Upper lobe of left lung (tissue), 6 donors: ENCODE measurements at places on chromosomes 12 and 14. TPM values are rescaled to one million over a fixed set of nuclear protein-coding genes. Genes with fewer than 3 reads are reported as not detected.

DNA sequence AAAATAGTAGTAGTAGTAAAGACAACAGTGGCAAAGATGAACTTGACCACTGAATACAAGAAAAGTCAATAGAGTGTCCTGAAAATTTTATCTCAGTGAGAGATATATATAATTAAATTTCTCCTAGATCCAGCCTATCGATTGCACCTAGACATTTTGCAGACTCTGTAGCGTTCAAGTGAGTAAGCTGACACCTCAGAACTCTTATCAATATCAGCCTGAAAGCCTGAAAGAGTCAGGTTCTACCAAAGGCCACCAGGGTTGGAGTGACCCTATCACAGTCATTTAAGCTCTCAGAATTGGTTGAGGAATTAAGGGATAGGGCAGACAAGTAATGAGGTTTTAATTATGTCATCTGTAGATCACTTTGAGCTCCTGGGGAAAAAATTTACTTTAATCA, 174.6 kb downstream of the SRGAP1 start:
- DNase-seq, result no peak

DNA sequence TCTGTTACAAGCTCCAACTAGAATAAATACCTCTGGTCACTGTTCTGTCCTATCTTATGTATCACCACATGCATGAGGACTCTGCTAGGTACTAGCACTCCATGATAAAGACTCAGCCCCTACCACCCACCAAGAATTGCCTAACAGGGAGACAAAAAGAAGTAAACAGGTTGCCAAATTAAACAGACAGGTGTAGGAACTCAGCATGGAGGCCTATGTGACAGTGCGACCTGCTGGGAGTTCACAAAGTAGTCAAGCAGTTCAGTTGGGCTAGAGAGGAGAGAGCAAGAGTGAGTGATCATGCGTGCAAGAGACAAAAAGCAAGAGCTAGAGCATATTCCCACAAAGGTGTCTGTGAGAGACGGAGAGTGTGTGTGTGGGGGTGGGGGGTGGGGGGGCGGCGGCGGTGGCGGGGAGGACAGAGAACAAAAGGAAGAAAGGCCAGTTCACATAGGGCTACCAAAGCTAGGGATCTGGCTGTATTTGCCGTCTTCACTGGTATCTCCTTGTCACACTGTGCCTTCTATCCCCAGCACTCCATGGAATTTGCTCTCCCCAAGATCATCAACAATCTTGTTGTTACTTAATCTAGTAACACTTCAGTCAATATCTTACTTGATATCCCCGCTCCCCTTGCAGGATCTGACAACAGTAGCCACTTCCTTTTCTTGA, 81.2 kb downstream of the SPPL3 start:
- DNase-seq, result no peak

DNA sequence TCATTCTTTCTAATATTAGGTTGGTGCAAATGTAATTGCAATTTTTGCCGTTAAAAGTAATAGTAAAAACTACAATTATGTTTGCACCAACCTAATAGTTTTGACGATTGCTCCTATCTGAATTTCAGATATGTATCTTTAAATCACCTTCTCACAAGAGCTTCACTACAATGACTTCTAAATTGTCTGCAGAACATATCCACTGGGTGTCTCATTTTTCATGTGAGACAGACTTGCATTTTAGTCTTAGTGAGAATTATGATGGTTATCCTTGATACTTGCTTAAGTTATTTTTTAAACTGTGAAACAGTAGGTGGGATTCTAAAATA, 84.6 kb downstream of the ITPR2 start:
- no peak for DNase-seq

DNA sequence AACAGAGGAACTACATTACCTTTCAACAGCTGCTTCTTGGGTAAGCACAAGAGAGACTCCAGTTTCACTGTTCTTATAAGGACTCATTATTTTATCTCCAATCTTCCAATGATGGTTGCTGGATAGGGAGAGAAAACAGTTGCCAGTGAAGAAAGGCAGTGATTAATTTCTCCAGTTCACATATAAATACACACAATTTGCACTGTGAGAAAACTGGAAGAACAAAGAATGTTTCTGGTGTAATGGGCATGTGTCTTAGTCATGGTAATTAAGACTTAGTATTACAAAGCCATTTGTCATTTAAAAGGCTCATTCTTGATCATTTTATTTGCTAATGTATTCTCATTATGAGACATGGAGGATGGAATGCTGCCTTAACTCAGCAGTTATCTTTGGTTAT, 78.0 kb upstream of the FAR2 start:
- no peak for DNase-seq

The GPRC5D gene
- not detected for total RNA-seq

- peak; percentile 69 for DNase-seq
Observed at GRCh38 chr12:40691913-40692764, at the start of gene CNTN1. Gene CNTN1 (plus strand): TSS chr12:40692439.

DNA sequence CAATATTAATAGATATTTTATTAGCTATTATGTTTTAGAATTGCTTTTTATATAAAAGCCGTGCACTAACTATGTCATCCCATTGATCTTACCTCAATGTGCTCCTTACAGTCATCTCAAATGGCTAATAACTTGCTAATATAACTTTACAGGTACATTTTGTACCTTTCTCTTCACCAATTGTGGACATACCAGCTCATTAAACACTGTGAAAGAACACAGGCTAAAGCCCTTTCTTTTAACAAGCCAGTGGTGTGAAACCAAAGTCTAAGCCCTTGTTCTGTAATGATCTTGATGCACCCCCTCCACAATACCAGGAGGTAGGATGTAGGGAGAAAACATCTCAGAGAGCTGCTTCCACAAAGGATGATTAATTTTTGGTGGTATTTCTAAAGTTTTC, 675.3 kb upstream of the USP15 start:
- no peak for DNase-seq

- no peak for DNase-seq
Observed at GRCh38 chr12:18108611-18109010, 18.6 kb upstream of the RERGL start.

The PSMB5 gene
- total RNA-seq, result 147 TPM

GRCh38 chr12:124130691-124131591, 157.9 kb downstream of the ZNF664 start:
- DNase-seq, result no peak

- peak; percentile 21 for DNase-seq
Observed at GRCh38 chr12:6374028-6374785, 1.2 kb downstream of the SCNN1A start.

DNA sequence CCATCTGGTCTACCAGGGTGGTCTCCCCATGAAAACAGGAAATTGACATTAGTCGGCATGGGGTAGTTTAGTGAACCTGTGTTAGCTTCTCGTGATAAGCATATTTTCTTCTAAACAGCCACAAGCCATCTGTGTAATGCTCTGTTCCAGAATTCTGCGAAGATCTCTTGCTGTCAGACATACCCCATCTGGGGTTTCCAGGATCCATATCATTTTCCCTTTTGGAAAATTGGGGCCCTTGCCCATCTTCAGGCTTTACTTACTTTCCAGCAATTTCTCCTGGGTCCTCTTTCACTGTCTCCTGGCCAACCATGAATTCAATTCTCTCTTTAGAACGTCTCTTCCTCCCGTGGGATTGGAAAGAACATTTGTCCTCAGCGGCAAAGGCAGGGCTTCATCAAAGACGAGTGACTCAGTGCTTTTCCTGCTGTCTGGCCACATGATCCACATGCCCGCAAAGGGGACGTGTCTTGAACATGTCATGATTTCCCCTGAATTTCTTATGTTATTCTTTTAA, 21.4 kb upstream of the NCOR2 start:
- no peak for DNase-seq

DNA sequence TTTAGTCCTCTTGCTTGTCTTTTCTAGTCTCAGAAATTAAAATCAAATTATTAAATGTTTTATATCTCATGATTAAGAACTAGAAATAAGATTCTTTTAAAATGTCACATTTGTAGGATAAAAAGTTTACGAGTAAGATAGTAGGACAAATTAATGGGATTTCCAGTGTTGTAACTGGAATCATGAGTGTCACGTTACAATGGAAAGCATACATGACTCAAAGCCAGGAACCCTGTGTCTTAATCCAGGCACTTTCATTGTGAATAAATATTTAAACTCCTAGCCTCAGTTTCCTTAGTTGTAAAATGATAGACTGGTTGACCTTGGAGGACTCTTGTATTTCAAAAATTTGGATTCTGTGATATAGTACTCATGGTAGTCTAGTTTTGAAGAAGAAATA, 84.9 kb downstream of the MIA2 start:
- no peak for DNase-seq

The TSPAN9 gene
- 59.5 TPM for total RNA-seq

The GPR84 gene
- total RNA-seq, result 0.39 TPM

The FSCB gene
- total RNA-seq, result 2.1 TPM

DNA sequence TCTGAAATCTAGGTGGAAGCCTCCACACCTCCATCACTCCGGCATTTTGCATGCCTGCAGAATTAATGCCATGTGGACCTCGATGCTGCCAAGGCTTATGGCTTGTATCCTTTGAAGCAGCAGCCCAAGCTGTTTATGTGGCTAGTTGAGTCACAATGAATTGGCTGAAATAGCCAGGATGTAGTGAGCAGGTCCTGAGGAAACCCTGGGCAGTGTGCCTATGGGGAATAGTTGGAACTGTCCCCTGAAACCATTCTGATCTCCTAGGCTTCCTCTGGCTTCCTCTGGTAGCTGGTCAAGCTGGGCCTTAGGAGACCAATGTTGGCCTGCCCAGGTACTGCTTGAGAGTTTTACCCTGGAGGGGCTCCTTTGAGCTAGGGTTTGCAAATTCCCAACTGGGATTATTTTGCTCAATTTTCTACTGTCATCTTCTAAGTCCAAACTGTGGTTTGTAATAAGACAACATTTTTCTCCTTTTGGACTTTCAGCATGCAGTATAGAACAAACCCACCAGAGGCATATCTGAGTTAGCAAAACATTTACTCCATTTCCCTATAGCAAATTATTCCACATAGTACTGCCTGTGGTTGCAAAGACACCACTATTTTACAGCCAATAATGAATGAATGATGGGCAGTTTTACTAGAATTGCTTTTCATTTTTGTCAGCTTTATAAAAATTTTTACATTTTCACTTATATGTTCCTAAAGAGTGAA, 85.1 kb upstream of the AMIGO2 start:
- no peak for DNase-seq

- no peak for DNase-seq
Observed at GRCh38 chr14:35879151-35879648, 53.1 kb downstream of the BRMS1L start.

The RABGGTA gene
- total RNA-seq, result 22.7 TPM

GRCh38 chr14:44863271-44863670, 98.5 kb downstream of the KLHL28 start:
- no peak for DNase-seq

DNA sequence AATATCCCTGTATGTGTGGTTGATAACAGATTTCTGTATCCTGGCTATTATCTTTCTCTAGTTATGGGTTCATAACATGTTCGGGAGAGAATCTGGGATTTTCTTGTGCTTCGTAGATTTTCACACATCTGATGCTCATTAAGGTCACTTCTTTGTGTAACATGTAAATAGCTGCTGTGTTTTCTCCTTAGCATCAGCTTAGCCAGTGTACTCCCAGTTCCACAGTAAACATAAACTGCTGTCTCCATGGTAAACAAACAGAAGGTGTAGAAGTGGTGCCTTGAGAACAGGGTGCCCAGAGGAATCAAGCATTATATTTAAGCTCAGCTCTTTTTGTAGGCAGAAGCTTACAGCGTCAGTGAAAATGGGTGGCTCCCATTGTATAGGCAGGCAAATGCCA, 88.0 kb downstream of the ANO6 start:
- no peak for DNase-seq

GRCh38 chr14:54377501-54377900, 19.3 kb upstream of the CDKN3 start:
- no peak for DNase-seq

DNA sequence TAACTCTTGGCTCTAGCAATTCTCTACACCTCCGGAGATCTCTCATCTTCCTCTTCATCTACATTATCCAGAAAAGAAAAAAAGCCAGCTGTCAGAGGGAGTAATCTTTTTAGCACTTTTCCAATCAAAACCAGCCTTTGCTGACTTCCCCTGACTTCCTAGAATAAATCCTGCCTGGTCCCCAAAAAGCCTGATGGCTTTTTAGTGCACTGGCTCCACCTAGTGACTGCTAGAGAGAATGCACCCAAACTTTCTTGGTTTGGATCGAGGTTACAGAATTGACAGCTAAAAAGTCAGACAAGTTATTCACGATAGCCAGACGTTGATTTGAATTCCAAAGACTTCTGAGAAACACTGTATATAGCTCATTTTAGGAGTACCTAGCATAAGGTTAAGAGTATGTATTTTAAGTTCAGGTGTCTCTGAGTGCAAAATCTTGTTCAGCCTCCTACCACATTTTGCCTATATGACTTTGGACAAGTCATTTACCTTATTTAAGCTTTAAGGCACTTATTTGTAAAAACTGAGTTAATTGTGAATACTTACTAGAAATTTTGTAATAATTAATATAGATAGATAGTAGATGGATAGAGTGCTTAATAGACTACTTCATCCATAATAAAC, 185.7 kb upstream of the GRIN2B start:
- no peak for DNase-seq

DNA sequence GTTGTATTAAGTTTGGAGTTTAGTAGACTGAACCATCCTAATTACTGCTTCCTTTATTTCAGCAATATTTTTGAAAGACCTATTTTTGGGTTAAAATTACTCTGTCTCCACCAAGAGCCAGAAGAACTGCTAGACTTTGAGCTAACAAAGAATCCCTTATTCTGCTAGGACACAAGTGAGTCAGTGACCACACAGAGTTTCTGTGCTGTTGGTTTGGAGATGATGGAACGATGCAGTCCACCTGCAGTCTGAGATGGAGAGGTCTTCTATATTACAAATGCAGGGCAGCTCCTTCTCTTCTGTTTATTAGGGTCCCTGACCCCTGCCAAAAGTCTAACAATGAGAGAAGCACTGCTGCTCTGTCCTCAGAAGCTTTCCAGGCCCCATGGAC, 6.7 kb upstream of the STXBP6 start:
- no peak for DNase-seq

The HOXC6 gene
- not detected for total RNA-seq

DNA sequence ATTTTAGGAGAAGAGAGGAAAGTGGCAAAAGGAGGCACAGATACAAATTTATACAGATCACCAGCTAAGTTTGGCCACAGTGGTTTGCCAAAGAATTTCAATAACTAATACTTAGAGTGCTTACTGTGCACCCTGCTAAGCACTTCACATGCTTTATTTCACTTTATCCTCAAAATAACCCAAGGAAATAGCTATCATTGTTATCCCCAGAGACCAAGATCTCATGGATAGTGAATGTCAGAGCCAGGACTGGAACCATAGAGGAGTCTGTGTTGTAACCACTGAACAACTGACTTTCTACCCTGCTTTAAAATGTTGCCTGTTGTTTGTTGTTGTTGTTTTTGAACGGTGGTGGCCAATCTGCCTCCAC, 1.3 kb upstream of the TCP11L2 start:
- no peak for DNase-seq
